ENCODE measurements at places on chromosomes 13 and 19.
A peak's percentile ranks its signal among the peaks of the same experiment; 100 is the strongest.

DNA sequence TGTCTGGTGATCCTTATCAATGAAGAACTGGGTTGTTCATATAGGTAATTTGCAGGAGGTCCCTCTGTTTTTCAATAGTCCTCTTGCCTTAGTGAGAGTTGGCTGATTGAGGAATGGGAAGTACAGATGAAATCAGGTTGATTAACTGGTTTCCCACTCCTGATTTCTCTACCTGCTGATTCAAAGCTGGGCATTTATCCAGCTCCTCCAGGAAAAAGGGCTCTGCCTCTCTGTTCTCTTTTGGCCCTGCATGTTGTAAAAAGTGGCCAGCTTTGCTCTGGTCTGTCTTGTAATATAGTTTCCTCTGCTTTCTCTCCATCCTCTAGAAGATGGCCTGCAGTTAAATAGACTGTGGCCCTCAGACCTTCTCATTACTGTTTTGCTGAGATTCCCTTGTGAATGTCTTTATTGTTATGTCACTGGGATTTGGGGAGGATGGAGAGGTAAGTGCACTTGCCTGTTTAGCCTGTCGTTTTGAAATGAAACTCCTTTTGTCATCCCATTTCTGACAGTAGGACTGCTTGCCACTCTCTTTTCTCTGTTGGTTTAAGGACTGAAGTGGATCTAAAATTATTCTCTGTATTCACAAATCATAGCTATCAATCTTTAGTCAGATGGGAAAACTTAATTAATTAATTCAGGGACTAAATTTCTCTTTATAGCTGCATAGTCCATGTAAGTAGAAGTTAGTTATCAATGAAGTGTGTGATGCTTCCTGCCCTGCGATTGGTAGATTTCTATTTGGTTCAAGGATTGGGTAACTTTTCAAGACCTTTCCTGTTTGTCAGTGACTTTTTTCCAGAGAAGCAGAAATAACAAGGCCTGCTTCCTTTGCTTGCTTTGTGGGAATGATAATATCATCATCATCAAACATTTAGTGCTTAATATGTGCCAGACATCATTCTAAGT is 28.5 kb downstream of the GARRE1 start:
- no peaks in the 10 kb centered on the region for H3K36me3 ChIP-seq
- no peak for DNase-seq
- H3K4me1 ChIP-seq: peaks cover 19% of the 10 kb centered on the region
- no peaks in the 10 kb centered on the region for H3K27me3 ChIP-seq

DNA sequence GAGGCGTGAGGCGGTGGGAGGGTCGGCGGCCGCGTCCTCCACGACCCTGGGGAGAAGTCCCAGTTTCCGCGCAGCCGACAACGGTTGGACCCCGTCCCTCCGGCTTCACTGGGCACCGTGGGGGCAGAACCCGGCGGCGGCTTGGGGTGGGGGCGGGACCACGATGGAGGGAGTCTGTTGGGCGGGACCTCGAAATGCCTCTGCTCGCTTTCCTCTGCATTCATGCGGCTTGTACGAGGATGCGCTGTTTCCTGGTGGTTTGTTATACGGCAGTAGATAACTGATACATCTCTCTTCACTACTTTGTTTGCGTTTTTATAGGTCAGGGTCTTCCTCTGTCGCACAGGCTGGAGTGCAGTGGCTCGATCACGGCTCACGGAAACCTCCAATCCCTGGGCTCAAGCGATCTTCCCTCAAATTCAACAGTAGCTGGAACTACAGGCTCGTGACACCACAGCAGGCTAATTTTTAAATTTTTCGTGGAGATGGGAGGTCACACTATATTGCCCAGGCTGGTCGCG is 24.6 kb upstream of the ZNF846 start:
- H3K36me3 ChIP-seq: peaks cover 5% of the 10 kb centered on the region
- peak; percentile 59 for DNase-seq
- H3K27ac ChIP-seq: peak overlapping the region; percentile 84
- H3K4me1 ChIP-seq: peaks cover 43% of the 10 kb centered on the region

DNA sequence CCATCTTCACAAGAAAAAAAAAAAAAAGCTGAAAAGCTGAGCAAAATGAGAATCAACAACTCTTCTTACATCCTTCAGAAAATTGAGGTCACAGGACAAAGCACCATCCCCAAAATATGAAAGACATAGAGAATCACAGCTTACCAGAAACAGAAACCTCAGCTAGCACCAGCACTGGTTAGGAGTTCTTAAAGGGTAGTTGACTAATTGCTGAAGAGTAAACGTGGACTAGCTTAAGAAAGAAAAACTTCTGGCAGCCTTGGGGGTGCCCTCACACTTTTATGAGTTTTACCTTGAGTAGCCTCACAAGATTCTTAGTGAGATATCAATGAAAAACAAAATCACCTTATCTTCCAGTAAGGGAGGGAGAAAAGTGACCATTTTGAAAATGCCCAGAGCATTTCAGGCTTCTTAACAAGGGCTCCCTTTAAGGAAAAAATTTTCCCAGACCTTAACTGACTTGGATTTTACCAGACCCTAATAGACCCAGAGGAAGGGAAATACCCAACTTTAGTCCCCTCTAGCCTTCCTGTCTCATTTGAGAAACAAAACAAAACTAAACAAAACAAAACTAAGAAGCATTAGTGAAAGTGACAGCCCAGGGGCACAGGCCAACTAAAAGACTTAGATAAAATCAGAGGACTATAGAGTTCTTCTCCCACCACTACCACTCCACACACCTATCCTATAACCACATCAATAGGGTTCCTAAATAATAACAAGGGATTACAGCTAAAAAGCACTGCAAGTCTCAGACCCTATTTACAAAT is 888.6 kb downstream of the DIAPH3 start:
- H3K27me3 ChIP-seq: peaks cover 5% of the 10 kb centered on the region
- H3K4me3 ChIP-seq: no peak overlapping the region
- DNase-seq: no peak
- no peak overlapping the region for H3K27ac ChIP-seq
- no peaks in the 10 kb centered on the region for H3K36me3 ChIP-seq
- no peaks in the 10 kb centered on the region for H3K4me1 ChIP-seq

DNA sequence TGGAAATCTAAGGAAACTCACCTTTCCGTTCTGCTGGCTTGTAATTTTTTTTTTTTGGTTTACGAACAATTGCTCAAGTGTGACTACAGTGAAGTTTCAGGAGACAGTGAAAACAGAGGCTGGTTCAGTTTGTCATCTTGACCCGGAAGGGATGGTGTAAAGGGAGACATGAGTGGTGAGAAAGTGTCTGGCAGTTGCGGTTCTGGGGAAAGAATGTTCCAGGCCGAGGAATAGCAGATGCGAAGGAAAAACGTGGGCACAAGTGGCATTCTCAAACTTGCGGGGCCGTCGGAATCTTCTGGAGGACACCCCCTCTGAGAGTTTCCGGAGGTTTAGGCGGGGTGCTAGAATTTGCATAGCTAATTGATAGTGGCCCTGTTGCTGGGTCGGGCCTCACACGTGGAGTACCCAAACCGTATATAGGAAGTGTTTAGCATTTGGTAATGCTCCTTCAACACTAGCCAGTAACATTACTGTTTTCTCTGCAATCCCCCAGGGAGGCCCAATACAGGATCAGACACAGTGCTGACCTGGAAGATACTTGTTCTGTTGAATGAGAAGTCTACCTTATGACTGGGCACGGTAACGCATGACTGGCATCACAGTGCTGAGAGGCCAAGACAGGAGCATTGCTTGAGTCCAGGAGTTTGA is 2.8 kb upstream of the TNFSF9 start:
- peak overlapping the region; percentile 2 for H3K27ac ChIP-seq
- peaks cover 35% of the 10 kb centered on the region for H3K4me1 ChIP-seq
- H3K4me3 ChIP-seq: no peak overlapping the region
- DNase-seq: no peak

GRCh38 chr19:49677231-49677900 is at the start of gene PRMT1:
Gene PRMT1 (plus strand): TSS chr19:49677271. CDS start chr19:49677281, 10 bp downstream.
- peaks cover 15% of the 10 kb centered on the region for H3K36me3 ChIP-seq
- no peaks in the 10 kb centered on the region for H3K27me3 ChIP-seq
- peak; percentile 64 for DNase-seq
- peak within 1 kb of the TSS; percentile 90 for H3K4me3 ChIP-seq
